ENCODE measurements at places on chromosomes 12 and 14. TPM values are rescaled to one million over a fixed set of nuclear protein-coding genes. Genes with fewer than 3 reads are reported as not detected.

Gene RD3L
- 32.1 TPM for total RNA-seq

DNA sequence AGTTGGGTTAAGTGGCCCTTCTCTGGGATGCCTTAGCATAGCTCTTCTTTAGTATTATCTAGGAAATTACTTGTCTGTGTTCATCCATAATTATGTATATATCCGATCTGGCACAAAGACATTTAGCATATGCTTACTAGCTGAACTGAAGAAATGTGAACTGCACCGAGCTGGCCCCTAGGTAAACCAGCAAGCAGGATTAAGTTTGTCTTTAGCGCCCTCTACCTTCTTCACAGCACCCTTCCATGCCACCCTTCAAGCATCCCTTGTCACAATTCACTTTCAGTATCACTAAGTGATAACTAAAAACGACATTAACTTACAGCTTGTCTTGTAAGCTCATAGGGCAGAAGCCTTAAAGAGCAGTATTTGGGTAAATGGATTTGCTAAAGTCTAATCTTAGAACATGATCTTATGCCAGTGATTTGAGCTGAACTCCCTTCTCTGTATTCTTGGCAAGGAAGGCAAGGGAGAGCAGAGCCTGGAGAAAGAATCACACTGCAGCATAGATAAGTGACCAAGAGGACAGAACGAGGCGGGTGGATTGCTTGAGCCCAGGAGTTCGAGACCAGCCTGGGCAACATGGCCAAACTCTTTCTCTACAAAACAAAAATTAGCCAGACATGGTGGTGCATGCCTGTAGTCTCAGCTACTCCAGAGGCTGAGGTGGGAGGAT is 2.6 kb upstream of the HAL start:
- no peak for DNase-seq

DNA sequence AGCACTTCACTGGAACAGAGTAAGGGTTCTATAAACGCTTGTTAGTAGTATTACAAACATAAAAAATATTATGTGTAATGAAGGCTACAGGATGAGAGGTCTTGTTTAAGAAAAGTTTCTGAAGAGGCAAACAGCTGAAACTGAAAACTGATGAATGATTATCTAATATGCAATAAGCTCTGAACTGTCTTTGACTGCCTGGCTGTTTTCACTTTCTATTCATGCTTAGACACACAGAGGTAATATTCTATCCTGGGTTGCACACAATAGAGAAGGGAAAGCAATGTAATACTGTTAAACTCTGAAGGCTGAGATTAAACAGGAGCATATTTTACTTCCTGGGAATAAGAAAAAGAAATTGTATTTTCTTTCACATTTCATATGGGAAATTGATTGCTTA is 251.3 kb downstream of the ALX1 start:
- no peak for DNase-seq

- peak; percentile 14 for DNase-seq
These were observed 41.5 kb upstream of the GNG2 start for GRCh38 chr14:51818748-51819380.

DNA sequence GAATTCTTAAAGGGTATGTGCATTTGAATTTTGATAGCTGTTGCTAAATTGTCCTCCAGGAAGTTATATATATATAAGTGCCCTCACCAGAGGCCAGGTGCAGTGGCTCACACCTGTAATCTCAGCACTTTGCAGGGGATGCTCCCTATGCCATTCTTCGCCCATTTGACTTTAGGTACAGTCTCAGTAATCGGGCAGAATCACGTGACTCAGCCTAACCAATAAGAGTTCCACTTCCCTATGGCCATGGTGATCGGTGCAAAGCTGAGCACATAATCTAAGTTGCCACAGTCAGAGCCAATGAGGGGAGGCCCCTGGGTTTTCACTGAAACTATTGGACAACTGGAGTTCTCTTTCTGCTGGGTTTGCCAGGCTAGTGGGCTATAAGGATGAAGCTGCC is 274.6 kb upstream of the TBX3 start:
- no peak for DNase-seq

DNA sequence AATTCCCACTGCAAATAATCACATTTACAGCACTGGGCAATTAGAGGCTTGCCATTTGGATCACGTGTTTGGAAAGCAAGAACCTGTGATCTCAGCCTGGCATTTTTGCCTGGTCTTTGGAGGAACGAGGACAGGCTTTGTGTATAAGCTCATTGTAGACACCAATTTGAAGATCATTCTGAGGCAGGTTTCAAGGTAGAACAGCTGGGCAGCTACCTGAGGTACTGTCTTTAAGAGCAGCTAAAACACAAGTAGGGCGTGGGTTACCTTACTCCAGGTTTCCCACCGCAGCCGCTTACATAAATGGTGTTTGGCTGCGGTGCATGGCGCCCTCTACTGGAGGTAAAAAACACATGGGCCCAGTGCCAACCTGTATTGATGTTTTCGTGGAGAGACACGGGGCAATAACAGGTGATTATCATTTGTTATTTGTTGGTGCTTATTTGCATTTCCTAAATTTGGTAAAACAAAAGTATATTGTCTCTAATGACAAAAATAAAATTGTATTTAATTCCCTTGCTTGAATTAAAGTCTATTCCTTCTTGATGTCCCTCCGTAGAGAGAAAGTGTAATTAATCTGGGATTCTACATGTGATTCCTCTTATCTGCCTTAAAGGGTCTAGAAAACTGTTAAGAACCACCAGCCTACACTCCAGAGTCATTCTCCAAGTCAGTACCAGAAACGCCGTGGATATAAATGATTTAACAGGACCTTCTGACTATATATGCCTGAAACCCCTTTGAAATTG is 69.7 kb downstream of the SVOP start:
- peak; percentile 85 for DNase-seq

DNA sequence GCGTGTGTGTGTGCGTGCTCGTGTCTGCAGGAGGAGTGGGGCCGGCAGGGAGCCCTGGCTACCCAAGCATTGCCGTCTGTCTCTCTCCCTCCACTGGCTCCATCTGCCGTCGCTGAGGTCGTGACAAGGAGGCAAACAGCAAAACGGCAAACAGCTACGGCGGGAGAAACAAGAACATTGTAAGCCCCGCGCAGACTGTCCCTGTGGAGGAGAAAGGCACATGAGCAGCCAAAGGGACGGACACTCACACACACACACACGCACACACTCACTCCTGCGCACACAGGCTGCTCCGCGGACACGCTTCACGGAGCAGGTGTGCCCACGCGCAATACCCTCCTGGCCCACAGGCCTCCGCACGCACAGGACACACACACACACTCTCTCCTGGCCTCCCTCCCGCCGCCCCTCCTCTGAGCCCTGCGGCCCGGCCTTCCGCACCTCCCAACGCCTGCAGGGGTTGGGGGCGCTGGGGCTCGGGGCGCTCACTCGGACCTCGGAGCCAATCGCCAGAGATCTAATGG is 905 bp downstream of the CISTR start:
- DNase-seq: no peak
